ENCODE measurements at places on chromosomes 3 and 15. TPM values are rescaled to one million over a fixed set of nuclear protein-coding genes. Genes with fewer than 3 reads are reported as not detected.

Gene HEG1
- 5.3 TPM for polyA plus RNA-seq

Gene PDE8A
- 4.8 TPM for polyA plus RNA-seq

Gene C3orf22
- polyA plus RNA-seq, result not detected

Gene ZNF80
- not detected for polyA plus RNA-seq

Gene BBX
- 7.1 TPM for polyA plus RNA-seq

Gene GOLGA8S
- 0.05 TPM for polyA plus RNA-seq

Gene HACD2
- 12.7 TPM for polyA plus RNA-seq

Gene MESP2
- polyA plus RNA-seq, result 1.6 TPM

Gene DET1
- 8.5 TPM for polyA plus RNA-seq

Gene GP5
- 0.05 TPM for polyA plus RNA-seq

Gene TP63
- not detected for polyA plus RNA-seq

Gene SUMF1
- 15.0 TPM for polyA plus RNA-seq

Gene TUSC7
- polyA plus RNA-seq, result not detected

Gene IFT122
- 37.8 TPM for polyA plus RNA-seq

Gene NANOGP8
- 14.5 TPM for polyA plus RNA-seq

Gene KIF7
- polyA plus RNA-seq, result 7.0 TPM

Gene KBTBD12
- polyA plus RNA-seq, result 0.20 TPM

Gene LZTFL1
- 8.7 TPM for polyA plus RNA-seq

Gene SNURF
- polyA plus RNA-seq, result 6.2 TPM

Gene BLM
- polyA plus RNA-seq, result 15.2 TPM

Gene HIGD2B
- polyA plus RNA-seq, result not detected

Gene HSPBAP1
- 3.8 TPM for polyA plus RNA-seq

Gene ACOX2
- 7.3 TPM for polyA plus RNA-seq

Gene ISL2
- polyA plus RNA-seq, result 0.32 TPM

Gene FBXW12
- 0.85 TPM for polyA plus RNA-seq

Gene DOCK3
- polyA plus RNA-seq, result 2.7 TPM

Gene CHRNA7
- polyA plus RNA-seq, result 11.0 TPM

Gene MAP1A
- 0.57 TPM for polyA plus RNA-seq

Gene TM4SF1
- 1.3 TPM for polyA plus RNA-seq

Gene CFAP20DC
- 2.2 TPM for polyA plus RNA-seq

Gene CTXN2
- 0.08 TPM for polyA plus RNA-seq

Gene CD96
- 0.02 TPM for polyA plus RNA-seq

Gene NEDD4
- 0.95 TPM for polyA plus RNA-seq

Gene CPN2
- 0.03 TPM for polyA plus RNA-seq

Gene HTR3E
- polyA plus RNA-seq, result not detected

Gene COLQ
- polyA plus RNA-seq, result 2.3 TPM

Gene TMEM207
- polyA plus RNA-seq, result not detected

Gene ERICH6
- not detected for polyA plus RNA-seq

Gene CYP11A1
- 7.2 TPM for polyA plus RNA-seq

Gene COPS2
- 7.8 TPM for polyA plus RNA-seq

Gene ZNF385D
- polyA plus RNA-seq, result 5.8 TPM

Gene CASR
- polyA plus RNA-seq, result 0.36 TPM

Gene SERINC4
- polyA plus RNA-seq, result 0.14 TPM

Gene ATP1B3
- polyA plus RNA-seq, result 342 TPM

Gene ATP2B2
- 0.14 TPM for polyA plus RNA-seq

Gene SI
- not detected for polyA plus RNA-seq

All from H1 (cell line).